Stimulated activated CD4-positive, alpha-beta T cell treated with anti-CD3 and anti-CD28 coated beads, Interleukin-1b, Interleukin-23, amount 100 ng/mL, for 1 hour (primary cell): ENCODE measurements at places on chromosomes 7 and 10.

GRCh38 chr7:66013938-66014337, 31.9 kb upstream of the GUSB start:
- no peak for DNase-seq

GRCh38 chr10:3036155-3037021, 31.0 kb upstream of the PFKP start:
- DNase-seq = no peak

DNA sequence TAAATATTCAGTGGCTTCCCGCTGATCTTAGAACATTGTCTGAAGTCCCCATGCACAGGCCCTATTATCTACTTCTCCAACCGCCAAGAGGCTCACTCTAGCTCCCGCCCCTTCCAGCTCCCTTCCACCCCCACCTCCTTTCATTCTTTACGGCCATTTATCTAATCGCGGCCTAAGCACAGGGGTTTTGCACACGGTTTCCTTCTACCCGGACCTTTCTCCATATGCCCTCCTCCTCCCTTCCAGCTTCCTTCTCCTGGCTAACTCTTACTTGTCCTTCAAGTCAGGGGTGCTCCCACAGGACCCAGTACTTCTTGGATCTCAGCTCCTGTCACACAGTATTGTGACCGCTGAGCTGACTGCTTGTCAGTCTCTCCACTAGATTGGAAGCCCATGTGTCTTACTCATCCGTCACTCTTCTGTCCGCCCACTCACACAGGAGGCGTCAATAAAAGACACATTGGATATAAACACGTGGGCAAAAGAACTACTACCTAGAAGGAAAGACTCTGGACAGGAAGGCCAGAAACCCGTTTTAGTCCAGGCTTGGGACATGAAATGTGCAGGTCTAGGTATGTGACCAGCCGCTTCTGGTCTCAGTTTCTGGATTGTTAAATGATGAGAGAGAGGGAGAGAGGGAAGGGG, 20.2 kb upstream of the HPS1 start:
- DNase-seq = no peak

DNA sequence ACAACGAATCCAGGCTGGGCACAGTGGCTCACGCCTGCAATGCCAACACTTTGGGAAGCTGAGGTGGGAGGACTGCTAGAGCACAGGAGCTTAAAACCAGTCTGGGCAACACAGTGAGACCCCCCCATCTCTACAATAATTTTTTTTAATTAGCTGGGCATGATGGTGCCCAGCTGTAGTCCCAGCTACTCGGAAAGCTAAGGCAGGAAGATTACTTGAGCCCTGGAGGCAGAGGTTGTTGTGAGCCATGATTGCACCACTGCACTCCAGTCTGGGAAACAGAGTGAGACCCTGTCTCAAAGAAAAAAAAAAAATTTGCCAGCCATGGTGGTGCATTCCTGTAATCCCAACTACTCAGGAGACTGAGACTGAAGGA, 396.3 kb downstream of the KCNMA1 start:
- no peak for DNase-seq

DNA sequence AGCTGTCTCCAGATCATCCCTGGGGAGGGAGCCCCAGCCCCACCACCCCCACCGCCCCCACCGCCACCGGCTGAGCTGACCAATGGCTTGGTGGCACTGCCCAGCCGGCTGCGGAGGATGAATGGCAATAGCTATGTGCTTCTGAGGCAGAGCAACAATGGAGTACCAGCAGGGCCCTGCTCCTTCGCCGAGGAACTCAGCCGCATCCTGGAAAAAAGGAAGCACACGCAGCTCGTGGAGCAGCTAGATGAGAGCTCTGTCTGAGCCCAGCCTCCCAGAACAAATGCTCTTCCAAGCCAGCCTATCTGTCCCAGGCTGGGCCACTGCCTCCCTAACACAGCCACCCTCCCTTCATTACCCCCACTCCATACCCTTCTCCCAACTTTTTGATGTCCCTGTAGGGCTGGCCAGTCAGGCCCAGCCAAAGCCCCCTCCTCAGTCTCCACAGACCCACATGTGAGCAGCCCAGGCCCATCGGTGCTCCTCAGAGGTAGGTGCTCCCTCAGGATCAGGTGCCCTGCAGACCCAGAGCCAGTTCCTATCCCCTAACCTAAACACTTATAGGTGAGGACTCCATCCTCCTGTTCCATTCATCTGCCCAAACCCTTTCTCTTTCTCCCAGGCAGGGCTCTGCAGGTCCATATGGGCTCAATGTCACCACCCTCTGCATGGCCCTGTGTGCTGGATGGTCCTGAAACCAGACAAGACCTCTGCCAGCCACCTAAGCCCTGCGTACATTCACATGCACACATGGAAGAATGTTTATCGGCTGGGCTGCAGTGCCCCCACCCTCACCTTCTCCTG, 3.2 kb downstream of the MRPL43 start:
- DNase-seq = no peak

GRCh38 chr10:28179006-28179742, 123.7 kb downstream of the MPP7 start:
- no peak for DNase-seq

DNA sequence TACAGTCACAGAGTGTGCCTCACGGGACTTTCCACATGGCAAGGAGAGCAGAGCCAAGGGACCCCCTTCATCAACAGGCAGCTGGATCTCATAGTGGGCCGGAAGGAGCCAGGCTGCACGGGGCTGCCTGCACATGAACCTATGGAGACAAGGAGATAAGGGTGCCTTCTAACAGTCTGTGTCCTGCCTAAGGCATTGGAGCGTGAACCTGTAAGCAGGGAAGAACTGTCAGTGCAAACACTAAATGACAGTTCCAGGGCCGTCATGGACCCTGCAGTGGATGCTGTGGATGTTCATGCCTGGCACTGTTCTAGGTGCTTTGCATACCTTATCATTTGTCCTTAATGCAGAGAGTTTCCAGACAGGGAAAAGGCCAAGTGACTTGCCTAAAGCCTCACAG, 85.9 kb downstream of the WIPF3 start:
- no peak for DNase-seq

- DNase-seq = no peak
Observed at GRCh38 chr10:30993155-30993554, 38.5 kb downstream of the ZNF438 start.

- DNase-seq = no peak
Observed at GRCh38 chr10:108775911-108776475, 1147.3 kb downstream of the XPNPEP1 start.

DNA sequence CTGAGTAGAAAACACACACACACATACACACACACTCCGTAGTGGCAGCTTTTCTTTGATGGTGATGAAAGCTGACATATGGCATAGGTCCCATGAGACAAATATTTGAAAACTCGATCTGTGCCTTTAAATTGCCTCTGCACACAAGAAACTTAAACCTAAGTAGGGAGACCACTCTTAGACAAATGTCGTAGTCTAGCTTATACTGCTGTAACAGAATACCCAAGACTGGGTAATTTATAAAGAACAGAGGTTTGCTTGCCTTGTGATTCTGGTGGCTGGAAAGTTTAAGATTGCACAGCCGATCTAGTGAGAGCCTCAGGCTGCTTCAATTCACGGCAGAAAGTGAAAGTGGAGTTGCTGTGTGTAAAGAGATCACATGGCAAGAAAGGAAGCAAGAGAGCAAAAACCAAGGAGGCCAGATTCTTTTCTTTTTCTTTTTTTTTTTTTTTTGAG, 489.4 kb upstream of the SORCS1 start:
- DNase-seq = no peak

DNA sequence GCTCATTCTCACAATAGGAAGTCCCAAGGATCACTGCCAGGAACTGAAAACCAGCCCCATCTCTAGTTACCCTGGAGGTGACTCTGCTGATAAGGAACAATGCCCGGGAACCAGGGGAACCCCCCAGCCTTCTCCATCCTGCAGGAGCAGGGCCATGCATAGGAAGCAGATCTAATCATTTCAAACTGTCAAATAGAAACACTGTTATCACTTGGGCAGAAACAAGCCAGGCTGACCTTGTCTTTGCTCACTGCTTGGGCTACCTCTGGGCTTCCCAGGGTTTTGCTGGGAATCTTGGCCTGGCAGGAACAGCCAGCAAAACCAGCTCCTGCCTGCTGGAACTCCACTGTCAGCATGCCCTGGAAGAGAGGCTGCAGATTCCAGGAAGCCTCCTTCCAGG, 114.1 kb downstream of the RNF216 start:
- no peak for DNase-seq

DNA sequence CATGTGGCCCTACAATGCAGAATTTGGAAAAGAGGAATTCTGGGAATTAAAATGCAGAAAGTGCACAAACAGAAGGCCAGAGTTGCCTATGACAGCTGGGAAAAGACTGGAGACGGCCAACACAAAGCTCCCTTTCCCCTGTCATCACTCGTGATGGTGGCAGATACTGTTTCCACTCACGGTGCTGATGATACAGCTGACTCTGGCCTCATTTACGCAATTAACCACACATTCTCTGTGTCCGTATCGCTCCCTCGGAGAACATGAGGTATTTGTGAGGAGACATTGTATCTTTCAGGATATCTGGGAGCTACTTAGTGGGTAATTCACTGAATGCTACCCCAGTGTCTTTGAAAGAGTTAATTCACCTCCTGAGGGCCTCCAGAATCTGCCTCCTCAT, 172.8 kb downstream of the TAX1BP1 start:
- DNase-seq = no peak

- DNase-seq = no peak
Observed at GRCh38 chr7:42913591-42913990, 1.7 kb upstream of the C7orf25 start.

DNA sequence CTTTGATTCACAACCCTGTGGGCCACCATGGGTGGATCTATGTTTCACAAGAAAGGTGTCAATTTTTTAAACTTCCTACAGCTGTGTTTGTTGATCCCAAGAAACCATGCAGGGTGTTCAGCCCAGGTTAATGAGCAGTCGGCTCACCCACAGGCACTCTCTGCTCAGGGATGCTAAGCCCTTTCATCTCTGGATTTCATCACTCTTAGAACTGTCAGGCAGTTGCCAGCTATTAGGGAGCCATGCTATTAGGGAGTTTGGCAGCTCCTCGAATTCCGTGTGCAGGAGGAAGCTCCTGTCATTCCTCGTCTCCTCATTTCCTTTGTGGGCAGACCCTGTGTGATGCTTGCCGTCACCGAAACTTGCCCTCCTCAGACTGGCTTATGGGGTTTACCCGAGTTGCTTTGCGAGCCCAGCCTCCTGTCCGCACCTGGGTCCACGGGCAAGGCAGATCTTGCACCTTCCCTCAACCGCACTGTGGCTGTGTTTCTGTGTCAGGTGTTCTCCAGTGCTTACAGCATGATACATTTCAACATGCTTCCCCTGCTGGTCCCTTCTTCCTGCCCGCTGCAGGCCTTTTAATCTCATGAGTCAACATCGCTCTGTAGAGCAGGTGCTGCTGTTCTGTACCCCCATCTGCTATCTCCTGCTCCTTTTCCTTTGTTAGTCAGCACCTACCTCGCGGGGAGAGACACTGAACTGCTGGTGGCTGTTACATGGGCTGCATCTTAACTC, 509.8 kb downstream of the SUGCT start:
- no peak for DNase-seq

- DNase-seq = no peak
Observed at GRCh38 chr7:128869138-128869943, 6.7 kb downstream of the ATP6V1F start.

- DNase-seq = no peak
Observed at GRCh38 chr7:77330169-77330882, 85.8 kb downstream of the GSAP start.

- DNase-seq = no peak
Observed at GRCh38 chr7:146359176-146359575, 242.6 kb downstream of the CNTNAP2 start.

GRCh38 chr7:53984776-53985175, 557.4 kb upstream of the VSTM2A start:
- DNase-seq = no peak

GRCh38 chr7:129170441-129171021, 17.9 kb upstream of the SMO start:
- no peak for DNase-seq

DNA sequence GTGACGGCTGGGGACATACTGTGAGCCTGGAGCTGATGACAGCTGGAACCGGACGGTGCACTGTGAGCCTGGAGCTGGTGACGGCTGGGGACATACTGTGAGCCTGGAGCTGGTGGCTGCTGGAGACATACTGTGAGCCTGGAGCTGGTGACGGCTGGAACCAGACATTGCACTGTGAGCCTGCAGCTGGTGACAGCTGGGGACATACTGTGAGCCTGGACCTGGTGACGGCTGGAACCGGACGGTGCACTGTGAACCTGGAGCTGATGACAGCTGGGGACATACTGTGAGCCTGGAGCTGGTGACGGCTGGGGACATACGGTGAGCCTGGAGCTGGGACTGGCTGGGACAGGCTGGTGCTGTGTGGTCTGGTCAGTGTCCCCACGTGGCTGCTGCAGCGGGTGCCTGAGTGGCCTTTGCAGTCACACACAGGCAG, 47.9 kb downstream of the PTPRN2 start:
- no peak for DNase-seq

DNA sequence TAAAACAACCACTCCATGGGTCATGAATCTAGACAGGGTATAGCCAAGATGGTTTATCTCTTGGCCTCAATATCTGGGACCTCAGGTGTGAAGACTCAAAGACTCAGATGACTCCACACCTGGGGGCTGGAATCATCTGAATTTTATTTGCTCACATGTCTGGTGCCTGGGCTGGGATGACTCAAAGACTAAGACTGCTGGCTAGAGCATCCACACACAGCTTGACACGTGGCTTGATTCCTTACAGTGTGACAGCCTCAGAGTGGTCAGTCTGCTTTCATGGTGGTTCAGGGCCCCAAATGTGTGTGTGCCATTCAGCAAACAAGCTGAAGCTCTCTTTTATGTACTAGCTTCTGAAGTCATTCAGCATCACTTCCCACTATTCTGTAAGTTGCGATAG, 333.7 kb downstream of the RNLS start:
- no peak for DNase-seq

DNA sequence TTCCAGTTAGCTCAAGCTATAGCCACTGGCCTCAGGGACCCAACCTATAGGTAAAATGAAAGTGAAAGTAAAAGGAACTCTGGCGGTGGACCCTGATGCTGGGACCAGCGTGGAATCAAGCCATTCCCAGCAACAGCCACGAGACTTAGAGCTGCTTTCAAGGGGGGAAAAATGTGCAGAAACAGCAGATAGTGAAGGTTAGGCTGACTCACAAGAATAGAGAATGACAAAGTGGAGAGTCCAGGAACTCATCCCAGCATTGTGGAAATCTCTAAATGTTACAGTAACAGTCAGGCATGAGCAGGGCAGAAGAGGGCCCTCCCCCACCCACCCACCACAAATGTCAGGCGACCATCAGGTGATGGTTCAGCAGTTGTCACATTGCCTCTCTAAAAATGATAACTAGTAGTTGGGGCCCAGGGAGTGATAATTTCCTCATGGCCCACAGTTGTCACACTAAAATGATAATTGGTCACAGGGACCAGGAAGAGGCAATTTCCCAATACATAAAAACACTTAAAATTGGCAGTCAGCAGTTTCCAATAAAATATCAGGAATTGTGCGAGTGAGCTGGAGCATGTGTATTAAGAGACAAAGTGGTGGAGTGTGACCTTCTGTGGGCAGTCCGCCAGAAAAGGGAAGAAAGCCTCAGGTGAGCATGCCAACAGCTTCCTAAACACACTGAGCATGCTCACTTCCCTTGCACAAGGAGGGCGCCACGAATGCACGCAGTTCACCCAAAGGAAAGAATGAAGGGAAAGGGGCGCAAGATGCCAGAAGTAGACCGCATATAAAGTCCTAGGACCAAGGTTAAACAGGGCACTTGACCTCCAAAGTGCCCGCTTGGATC, 129.8 kb upstream of the PPP1R3A start:
- no peak for DNase-seq

- DNase-seq = no peak
Observed at GRCh38 chr10:112843623-112844022, 106.4 kb upstream of the TCF7L2 start.

GRCh38 chr10:14584661-14585060, 190.0 kb downstream of the FAM107B start:
- DNase-seq = no peak

GRCh38 chr7:117652943-117653680, 173.3 kb downstream of the CFTR start:
- DNase-seq = no peak
